ENCODE measurements at places on chromosomes 3 and 15.

GRCh38 chr3:155435821-155436220, 142.3 kb upstream of the STRIT1 start:
- peak; percentile 50 for DNase-seq

DNA sequence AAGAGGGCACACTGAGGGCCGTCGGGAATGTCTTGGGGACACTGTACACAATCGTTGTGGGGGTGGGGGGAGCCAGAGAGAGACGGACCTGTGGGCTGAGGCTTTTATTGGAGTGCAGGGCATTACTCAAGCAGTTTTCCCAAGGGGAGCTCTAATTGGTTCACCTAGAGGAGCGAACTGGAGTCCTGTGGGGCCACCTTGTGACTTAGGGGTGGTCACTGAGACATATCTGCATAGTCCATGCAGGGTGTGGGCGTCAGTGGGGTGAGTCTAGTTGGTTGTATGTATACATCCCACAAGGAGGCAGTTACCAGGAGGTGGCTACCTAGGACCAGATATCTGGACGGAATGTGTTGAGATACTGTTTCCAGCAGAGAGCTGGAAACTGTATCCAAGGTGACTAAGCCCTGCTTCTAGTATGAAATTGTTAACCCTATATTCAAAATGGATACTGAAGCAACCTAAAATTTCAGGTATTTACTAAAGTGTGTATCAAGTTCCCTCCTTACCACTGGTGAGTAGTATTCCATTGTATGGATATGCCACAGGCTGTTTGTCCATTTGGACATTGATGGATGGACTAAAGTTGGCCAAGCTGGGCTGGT, 2.6 kb upstream of the PIGZ start:
- no peak for DNase-seq

GRCh38 chr3:120072867-120073525, 21.3 kb downstream of the GSK3B start:
- DNase-seq: no peak

DNA sequence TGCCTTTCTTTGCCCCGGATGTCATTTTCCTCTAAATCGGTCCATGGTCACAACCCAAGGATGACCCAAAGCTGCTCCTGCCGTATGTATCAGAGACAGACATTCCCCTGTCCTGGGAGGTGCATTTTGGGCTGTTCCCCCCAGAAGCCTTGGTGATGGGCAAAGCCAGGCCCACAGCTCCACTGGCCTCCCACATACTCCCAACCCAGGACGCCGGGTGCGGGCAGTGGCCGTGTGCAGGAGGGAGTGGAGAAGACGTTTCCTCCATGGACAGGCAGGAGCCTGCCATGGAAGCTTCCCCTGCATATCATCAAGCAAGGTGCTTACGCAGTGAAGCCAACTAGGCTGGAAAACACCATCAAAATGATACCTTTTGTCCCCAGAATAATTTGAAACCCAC, 175.0 kb downstream of the ATP10A start:
- DNase-seq: no peak

GRCh38 chr3:12425850-12426579, 58.3 kb upstream of the TSEN2 start:
- DNase-seq: no peak

DNA sequence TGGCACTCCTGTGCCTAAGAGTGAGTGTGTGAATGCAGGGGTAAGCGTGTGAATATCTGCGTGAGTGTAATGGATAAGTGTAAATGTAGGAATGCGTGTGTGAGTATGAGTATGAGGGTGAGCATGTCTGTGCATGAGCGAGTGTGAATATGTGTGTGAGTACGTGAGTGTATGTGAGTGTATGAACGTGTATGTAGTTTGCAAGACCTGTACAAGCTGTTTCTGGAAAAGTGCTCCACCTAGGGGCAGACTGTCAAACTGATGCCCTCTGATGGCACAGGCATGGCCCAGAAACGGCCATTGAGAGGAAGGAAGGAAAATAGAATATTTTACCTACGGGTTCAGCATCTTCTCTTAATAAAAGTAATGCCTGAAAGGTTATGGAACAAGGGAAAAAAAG, 24.4 kb upstream of the FRMD4B start:
- peak; percentile 49 for DNase-seq

- no peak for DNase-seq
Measured at GRCh38 chr3:171940151-171940649, 97.1 kb downstream of the TMEM212 start.

DNA sequence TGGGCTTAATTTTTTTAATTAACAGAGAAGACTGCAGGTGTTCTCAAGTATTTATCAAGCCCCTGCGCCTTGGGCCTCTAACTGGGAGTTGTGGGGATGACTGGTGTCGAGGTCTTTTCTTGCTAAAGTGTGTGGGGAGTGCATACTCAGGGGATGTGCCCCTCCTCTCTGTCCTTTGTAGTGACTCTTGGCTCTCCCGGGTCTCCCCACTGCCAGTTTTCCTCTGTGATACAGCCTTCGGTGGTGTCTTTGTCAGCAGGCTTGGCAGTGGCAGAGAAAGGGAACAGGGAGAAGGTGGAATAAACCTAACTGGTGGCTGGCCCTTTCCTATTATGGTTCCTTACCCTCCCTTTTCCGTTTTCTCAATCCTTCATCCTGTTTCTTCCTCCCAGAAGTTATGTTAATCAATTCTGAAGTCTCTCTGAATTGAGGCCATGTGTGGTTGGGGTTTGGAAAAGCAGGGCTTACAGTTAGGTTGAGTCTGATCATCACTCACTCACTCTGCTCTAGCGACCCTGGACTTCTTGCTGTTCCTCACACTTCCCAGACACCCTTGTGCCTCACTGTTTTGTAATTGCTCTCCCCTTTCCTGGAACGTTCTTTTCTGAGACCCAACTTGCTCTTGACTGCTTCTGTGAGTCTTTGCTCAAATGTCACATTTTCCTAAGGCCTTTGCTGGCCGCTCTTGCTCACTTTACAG, 158.1 kb downstream of the PTPRG start:
- no peak for DNase-seq

- DNase-seq: no peak
Measured at GRCh38 chr3:32424581-32425250, 33.1 kb downstream of the CMTM7 start.

Data from fibroblast of lung (primary cell).